ENCODE measurements at places on chromosomes 5 and 9.

DNA sequence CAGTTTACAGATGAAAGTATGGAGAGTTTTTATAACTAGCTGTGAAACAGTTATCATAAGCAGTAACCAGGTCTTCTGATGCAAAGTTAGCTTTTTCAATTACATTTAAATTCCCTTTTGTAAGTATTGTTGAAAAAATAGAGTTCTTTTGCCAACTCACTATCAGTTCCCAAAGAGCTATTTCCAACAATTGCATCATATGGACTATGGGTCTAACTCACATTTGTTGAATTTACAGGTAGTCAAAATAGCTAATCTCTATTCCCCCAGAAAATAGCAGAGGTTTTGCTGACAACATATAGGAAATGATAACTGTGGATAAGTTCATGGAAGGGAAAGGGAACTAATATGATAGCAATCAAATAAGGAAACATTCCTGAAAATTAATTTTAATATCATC, 1.4 kb downstream of the SPINK1 start:
- DNase-seq = no peak

DNA sequence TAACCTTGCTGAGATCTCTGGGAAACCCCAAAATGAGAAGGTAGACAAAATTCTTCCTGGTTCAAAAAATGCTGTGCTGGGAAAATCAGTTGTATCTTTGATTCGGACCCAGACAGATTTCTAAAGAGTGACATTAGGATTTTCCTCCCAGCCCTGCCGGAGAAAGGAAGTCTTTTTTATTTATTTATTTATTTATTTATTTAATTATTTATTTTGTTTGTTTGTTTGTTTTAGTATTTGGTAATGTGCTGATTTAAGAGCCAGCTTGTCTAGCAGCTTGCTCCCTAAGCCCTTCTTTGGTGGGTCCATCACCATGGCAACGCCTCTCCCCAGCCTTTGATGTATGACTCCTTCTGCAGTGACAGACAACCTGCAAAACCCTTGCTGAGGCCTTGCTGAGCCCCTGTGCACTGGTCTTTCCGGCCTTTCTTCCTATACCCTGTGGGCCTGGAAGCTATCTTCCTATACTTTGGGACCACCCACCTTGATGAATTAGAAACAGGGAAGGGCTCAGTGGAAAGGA, 60.6 kb upstream of the AFAP1L1 start:
- DNase-seq = no peak

DNA sequence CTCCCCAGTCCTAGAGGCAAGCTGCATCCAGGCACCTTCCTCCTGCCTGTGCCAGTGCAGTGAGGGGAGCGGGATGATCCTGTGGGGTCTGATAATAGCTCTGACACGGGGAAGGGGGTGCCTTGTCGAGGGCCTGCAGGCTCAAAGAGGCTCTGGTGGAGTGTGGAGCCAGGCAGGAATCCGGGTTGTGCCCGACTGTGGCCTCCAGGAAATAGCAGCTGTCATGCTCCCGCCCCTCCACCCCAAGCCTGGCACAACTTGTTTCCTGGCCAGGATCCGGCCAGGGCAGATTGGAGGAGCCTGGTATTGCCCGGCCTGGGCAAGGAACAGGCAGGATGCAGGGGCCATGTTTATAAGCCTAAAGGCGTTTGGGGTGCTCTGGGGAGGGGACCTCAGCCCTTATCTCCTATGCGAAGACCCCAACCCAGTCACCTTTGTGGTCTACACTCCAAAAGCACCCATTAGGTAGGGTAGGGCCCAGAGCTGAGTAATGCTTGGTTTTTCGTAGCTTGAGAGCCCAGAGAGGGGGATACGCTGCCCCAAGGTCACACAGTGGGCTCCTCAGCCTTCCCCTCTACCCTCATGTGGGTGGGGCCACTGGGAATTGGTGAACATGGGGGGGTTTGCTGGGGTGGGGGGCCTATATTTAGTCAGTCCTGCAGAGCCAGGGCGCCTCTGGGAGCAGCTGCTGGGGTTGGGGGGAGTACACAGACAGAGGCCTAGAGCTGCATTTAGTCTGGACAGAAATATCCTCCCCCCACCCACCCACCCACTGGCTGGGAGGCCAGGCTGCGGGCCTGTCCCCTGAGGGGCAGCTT, 12.2 kb downstream of the CXXC5 start:
- no peak for DNase-seq

- DNase-seq = no peak
Measured at GRCh38 chr5:157121709-157122108, 12.9 kb upstream of the HAVCR2 start.

DNA sequence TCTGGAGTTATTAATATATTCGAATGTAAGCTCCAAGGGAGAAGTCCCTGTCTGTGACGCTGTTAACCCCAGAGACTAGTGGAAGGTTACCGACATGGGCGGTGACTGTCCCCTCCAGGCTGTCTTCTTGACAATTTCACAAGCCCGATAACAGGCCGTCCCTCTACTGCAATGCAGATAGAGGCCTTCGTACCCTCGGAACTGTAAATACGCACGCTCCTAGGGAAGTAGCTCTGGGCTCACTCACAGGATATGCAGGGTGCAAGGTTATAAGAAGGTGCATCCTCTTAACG, 680 bp upstream of the RFK start:
- DNase-seq = peak; percentile 75

GRCh38 chr9:107868186-107868585, 378.6 kb upstream of the KLF4 start:
- no peak for DNase-seq

DNA sequence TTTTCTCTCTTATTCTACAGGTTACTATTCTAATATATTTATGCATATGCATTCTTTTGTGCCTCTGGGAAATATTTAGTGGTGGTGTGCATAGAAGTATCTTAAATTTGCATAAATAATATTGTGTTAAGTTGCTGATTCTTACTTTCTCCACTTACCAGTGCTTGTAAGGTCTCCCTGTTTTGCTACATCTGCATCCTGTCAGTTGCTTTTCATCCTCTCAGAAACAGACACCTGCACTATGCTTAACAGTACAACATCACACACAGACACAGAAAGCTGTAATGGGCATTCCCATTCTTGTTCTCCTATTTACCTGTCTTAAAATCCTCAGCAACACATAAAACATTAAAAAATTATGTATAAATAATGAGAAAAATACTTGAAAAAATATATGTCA, 713.3 kb upstream of the RGMB start:
- no peak for DNase-seq

DNA sequence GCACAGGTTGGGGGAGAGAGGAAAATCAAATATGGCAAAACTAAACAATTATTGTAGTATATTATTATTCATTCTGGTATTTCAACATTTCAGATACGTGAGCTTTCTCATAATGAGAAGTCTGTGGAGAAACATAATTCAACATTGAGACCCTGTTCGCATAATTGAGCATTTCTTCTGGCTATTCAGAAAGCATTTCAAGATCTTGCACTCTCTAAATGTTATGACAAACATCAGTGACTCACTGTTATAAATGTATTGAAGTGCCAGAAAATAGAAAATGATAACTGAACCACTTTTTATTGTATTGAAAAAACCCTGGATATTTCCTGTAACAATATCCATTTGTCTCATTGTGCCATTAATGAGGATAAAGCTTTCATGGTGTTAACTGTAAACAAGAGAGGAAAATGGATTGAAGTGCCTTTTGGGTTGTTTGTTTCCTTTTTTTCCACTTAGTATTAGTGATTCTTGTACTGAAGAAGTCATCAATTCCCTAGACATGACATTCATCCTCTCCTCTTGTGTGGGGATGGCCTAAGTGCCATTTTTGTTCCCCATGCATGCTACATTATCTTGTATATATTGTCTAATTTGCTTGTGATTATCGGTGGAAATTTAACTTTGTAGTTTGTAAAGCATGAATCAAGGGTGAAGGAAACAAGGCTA, 124.6 kb downstream of the CAMK4 start:
- no peak for DNase-seq

DNA sequence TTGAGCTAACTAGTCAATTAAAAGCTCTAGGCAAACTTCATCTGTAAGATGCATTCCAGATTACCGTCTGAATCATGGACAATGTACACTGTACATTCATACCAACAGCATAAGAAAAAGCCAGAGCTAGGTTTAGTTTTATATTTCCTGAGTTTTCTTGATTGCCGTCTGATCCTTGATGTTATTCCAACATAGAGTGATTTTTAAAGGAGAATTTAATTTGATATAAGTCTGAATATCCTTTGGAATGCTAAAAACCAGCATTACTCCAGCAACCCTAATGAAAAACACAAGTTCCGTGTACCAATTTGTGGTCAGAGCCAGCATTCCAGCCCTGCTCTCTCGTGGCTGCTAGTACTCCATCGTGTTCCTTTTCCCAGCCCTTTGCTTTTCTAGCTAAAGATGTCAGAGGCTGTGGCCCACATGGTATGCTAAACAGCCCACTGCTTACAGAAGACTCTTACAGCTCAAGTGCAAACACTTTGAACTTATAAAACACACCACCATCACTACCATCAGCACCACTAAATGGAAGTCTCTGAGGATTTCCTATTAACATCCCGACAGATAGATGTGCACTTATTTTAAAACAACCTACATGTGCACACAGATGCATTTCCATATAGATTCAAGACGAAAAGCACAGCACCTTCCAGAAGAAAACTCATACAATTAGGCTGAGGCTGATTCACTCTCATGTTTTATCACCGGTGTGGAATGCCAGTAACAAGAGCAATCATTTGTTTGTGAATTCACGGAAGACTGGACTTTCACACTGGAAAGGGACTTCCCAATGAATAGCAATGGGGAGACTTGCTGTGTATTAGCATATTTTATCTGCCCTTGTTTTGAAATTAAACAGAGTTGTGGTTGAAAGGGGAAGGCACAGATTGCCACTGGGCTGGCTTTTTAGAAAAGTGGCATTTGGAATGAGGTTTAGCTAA, 246.9 kb upstream of the GAS1 start:
- DNase-seq = no peak
